Activated naive CD4-positive, alpha-beta T cell treated with Interleukin-2 at 50 U/mL for 16 hours (primary cell): ENCODE measurements at places on chromosomes 1 and 21.

DNA sequence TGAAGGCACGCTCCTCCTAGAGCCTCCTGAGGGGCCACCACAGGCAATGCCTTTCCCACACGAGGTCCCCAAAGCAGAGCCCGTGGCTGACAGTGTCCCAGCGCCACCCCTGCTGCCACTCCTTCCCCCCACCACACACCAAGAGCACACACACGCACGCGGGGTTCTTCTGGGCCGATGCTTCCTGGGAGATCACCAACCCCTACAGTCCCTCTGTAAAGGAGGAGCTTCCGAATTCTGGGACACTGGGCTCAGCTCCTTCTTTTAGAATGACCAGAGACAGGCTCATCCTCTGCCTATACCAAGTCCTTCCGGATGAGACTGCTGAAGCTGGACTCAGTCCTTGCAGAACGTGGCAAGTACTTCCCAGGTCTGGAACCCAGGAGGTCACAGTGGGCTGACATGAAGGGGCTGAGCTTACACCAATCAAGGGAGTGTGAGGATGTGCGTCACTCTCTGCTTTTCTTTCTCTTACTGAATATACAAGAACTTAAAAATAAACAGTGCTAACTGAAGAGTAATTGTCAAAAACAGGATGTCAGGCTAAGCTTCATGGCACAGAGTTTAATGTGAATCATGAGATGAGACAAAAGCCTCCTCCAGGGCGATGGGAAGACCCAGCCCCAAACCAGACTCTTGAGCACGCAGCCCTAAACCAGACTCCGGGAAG lies 12.7 kb downstream of the SSU72 start:
- no peak for DNase-seq

GRCh38 chr1:181746224-181746623 lies 262.9 kb downstream of the CACNA1E start:
- no peak for DNase-seq

GRCh38 chr1:22208268-22208972 lies 65.5 kb upstream of the WNT4 start:
- no peak for DNase-seq

DNA sequence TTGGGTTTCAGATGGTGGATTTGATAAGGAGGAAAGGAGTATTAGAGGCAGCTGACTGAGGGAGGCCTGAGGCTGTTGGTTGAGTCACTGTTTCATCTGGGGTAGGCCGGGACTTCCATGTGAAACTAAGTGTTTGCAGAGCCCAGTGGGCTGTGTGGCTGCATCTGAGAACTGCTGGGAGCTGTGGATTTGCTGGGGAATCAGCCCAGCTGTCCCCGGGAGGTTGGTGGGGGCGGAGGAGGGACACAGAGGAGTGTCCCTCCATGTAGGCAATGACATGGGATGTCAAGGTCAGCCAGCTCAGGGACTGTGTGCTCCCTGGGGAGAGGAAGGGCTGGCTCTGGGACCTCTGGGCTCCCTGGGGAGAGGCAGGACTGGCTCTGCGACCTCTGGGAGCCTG lies 36.4 kb downstream of the SLC2A7 start:
- DNase-seq, result no peak

- no peak for DNase-seq
These were observed 20.8 kb downstream of the SLC6A17 start for GRCh38 chr1:110170766-110171733.

DNA sequence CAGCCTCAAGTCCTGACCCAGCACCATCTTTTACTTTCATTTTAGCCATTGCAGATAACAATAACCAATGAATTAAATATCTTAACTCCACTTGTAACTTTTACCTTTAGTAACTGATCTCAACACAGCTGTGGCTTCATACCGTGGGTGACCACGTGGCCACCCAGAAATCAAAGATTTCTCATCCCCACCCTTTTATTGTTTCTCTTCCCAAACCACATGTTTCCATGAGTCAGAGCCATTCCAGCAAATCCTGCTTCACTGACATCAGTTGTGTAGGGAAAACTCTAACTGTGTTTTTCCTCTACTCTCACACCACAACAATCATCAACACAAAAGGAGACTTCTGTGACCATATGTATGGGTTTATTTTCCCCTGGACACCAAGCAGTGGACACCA lies 25.1 kb upstream of the BRDT start:
- DNase-seq, result no peak

DNA sequence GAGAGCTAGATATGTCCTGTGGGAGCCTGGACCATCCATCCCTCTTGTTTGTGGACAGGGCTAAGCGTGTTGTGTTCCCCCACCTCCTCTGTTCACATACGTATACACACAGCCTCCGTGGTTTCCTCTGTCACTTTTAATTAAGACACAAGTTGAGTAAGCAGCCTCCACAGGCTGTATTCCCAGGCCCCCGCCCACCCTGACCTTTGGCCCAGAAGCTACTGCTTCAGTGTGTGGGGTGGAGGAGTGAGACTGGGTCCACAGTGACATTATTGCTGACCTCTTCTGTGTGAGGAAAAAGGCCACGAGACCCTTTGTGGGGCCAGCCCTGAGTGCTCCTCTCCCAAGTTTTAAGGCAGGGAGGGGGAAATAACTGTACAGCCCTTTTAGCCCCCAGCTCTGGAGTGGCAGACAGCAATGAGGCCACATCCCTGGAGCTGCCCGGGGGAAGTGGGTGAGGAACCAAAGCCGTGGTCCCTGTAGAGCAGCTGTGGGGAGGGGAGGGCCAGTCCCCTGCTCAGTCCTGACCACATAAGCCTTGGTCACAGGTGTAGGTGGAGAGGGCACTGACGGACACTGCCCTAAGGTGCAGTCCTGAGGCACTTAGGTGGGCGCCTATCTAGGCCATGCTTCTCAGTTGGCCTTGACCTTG lies 4.4 kb downstream of the ELOVL1 start:
- DNase-seq, result no peak

DNA sequence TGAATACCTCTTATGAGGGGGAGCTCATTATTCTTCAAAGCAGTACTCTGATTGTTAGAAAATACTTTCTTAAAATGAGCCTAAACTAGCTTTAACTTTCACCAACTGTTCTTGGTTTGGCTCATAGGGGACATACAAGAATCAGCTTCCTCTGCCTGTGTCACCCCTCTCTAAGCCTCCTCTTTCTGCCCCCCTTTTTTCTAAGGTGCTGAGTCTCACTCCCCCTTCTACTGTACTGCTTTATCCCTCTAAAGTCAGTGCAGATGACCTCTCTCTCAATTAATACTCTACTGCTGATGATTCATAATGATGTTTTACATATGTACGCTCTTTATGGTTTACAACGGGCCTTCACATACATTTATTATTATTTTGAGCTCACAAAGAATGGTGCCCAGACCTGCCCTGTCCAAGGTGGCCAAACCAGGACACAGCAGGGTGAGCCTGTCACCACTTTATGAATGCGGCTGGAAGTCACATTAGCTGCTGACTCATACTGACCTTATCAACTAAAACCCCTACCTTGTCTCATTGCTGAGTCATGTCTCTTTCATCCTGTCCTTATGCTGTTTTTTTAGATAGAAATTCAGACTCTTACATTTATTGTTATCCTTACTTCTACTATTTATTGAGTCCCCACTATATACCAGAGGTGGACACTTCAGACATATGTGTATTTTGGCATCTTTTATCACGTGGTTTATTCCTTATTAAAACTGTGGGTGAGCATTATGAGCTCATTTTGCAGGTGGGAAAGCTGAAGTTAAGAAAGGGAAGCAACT lies 126.9 kb downstream of the RNF220 start:
- DNase-seq, result no peak

- no peak for DNase-seq
These were observed 77.9 kb downstream of the TENT5C start for GRCh38 chr1:117683571-117684285.

DNA sequence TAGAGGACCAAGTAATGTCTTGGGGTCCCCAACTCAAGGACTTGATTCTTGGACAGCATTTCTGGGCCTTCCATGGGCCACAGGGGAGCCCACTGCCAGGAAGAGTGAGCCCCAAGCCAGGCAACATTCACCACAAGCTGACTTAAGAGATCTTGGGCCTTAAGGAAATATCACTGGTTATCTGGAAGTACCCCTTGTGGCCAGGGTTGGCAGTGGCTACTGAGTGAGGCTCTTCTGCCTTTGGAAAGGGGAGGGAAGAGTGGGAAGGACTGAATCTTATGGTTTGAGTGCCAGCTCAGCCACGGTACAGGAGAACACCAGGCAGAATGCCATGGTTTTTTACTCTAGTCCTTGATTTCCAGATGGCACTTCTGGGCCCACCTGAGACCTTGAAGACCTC lies 228.9 kb upstream of the RGS18 start:
- DNase-seq, result no peak

GRCh38 chr1:4084048-4084431 lies 184.0 kb upstream of the C1orf174 start:
- DNase-seq, result no peak

DNA sequence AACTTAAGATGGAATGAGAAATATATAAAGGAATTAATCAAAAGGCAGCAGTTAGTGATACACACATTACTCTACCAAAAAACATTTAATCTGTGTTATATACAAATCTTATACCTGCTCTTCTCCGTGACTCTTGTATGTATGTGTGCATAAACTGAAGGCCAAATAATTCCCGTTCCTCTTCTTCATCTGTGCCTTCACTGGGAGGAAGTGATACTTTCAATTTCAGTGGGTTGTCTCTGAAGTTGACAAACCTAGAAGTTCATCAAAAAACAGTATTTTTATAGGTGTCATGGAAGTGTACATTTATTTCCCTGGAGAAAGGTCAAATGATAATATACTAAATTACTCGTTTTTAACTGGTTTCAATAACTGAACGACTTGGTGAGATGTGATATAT lies 19.3 kb downstream of the TRMT13 start:
- DNase-seq, result no peak

DNA sequence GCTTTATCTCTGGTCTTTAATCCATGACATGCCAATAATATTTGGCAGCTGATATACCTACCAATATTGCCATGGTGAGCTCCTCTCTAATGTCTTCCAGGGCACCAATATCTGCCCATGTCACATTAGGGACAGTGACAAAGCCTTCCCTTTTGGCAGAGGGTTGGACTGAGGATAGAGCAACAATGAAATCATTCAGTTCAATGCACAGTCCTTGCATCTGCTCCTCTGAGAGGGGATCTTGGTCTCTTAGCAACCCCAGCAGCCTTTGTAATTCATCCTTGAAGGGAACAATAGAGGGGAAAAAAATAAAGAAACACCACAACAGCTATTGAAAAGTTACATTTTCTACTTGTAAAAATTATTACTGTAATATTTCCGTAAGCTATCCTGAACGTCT lies 42.3 kb downstream of the NVL start:
- DNase-seq, result no peak

- DNase-seq, result no peak
These were observed 114.5 kb upstream of the TMPRSS15 start for GRCh38 chr21:18518054-18518481.

DNA sequence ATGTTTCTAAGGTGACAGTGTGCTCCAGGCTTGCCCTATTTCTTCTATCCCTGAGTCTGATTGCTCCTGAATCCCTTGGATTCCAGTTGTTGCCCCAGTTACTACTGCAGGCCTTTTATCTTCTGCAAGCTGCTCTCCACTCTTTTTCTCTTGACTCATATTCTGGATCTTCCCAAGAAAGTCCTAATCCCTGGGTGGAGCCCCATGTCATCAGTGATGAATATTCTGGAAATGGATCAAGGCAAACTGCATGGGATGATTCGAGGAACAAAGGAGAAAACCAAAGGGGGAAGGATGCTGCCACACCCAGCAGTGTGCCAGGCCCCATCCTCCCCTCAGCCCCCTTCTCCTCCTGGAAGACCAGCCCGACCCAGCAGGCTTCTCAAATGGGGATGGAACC lies 63.3 kb upstream of the ATP2B4 start:
- DNase-seq, result no peak

GRCh38 chr1:197391303-197392226 lies 123.5 kb downstream of the CRB1 start:
- no peak for DNase-seq

GRCh38 chr21:31347435-31348032 lies 3.5 kb upstream of the TIAM1 start:
- DNase-seq, result no peak

- no peak for DNase-seq
These were observed 105.2 kb downstream of the EDEM3 start for GRCh38 chr1:184649451-184649888.

DNA sequence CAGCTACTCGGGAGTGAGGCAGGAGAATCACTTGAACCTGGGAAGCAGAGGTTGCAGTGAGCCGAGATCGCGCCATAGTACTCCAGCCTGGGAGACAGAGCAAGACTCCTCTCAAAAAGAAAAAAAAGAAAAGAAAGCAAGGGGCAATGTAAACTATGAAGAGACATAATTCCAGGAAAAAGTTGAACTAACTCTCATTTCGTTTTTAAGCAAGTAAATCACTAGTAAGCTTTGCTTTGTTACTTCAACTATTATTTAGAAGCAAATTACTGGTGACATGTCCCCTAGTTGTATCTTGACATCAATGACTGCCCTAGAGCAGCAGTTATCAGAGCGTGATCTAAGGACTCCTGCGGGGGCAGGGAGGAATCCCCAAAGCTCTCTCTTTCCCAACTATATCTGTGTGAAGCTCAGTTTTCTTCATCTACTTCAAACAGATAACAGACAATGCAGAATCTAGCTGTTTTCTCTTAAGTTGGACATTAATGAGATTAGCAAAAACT lies 18.7 kb downstream of the CLSTN1 start:
- no peak for DNase-seq

DNA sequence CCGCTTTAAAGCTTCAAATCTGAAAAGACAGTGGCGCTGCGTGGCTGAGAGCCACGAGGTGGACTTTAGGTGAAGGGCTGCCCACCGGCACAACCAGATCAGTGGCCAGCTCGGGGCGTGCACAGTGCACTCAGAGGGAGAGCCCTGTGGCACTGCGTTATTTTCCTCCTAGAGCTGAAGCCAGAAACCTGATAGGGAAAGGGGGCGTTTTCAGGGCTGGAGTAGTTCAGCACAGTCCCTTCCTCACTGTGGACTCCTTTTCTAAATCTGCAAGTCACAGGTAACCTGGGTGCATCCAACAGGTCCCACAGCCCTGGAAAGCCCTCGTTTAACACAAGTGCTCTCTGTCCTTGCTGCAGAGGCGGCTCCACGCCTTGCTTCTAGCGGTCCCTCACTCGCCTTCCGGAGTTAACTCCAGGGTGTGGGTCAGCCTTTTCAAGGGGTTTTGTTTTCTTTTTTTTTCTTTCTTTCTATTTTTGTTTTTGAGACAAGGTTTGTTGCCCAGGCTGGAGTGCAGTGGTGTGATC lies 81.2 kb downstream of the GALNT2 start:
- no peak for DNase-seq

DNA sequence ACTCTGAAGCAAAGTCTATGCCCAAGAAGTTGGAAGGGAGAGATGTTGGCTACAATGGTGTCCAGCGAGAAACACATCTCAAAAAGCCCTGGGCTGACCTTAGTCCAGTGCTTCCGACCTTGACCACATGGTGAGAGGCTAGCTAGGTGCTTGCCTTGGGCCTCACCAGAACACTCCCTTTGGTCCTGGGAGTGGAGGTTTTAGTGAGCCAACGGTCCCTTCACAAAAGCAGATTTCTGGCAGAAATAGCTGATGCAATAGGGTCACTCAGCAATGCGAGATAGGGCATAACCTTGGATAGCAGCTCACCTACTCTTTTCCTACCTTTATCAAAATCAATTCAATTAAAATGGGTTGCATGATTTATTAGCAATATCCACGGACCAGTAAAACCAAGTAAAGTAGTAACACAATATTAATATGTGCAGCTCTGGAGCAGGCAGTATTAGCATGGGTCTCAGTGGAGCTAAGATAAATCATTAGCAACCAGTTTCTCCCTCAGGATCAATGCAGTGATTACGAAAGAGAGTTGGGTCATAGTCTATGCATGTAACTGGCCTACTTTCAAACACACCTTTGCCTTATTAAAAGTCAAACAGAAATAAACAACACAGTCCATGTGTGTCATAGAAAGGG lies 1.9 kb downstream of the SLC30A10 start:
- no peak for DNase-seq

GRCh38 chr1:151993734-151994496 lies at the start of gene S100A10:
Gene S100A10, minus strand, starts transcription at chr1:151993859. Its CDS starts 7,629 bp downstream, at chr1:151986230.
- peak; percentile 77 for DNase-seq
